ENCODE measurements at places on chromosomes 6 and 20.

DNA sequence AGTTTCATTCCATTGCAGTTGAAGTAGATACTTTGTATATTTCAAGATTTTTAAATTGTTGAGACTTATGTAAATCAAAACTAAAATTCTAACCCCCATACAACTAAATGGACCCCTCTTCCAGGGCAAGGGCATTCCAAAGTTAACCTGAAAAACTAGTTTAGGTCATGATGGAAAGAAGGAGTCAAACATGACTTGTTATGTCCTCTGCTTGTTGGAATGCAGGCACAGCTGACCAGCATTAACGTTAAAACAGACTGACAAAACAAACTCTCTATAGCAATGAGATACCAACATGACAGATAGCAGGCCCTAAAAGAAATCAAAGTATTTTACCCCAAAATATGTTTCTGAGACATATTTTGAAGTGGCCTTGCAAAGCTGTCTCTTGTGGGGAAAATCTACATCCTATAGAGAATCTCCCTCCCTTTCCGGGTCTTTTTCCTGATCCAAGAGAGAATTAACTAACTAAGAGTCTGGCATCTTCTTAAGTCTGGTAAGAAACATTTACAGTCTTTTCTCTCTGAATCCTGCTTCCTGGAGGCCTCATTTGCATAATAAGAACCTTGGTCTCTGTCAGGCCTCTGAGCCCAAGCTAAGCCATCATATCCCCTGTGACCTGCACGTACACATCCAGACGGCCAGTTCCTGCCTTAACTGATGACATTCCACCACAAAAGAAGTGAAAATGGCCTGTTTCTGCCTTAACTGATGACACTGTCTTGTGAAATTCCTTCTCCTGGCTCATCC is 124.3 kb upstream of the ATXN1 start:
- no peak for DNase-seq

DNA sequence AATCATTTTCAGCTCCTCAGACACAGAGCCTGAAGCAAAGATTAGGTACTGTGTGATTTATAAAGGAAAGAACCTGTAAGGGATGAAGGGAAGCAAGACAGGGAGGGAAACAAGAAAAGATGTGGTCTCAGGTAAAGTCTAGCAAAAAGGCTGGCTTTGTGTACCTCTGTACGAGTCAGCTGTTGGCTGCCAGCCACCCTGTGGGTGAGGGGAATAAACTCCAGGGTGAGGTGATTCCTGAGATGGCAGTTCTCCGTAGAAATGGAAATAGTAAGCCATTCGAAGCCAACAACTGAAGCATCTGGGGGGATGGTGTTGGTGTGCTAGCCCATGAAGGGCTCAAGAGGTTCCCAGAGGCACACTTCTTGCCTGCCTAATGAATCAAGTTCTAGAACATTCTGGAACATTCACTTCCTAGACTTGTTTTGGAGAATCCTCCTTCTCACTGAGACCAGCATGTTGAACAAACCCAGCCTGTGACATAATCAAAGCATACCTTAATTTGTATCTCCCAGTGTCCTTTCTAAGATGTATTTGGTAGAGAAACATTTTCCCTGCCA is 10.6 kb upstream of the TTPAL start:
- no peak for DNase-seq

- DNase-seq, result no peak
Measured at GRCh38 chr6:167833396-167833763, 6.7 kb downstream of the AFDN start.

- no peak for DNase-seq
Measured at GRCh38 chr6:115969207-115969929, 91.3 kb downstream of the FRK start.

- DNase-seq, result no peak
Measured at GRCh38 chr6:87161299-87161698, 5.9 kb downstream of the ZNF292 start.

DNA sequence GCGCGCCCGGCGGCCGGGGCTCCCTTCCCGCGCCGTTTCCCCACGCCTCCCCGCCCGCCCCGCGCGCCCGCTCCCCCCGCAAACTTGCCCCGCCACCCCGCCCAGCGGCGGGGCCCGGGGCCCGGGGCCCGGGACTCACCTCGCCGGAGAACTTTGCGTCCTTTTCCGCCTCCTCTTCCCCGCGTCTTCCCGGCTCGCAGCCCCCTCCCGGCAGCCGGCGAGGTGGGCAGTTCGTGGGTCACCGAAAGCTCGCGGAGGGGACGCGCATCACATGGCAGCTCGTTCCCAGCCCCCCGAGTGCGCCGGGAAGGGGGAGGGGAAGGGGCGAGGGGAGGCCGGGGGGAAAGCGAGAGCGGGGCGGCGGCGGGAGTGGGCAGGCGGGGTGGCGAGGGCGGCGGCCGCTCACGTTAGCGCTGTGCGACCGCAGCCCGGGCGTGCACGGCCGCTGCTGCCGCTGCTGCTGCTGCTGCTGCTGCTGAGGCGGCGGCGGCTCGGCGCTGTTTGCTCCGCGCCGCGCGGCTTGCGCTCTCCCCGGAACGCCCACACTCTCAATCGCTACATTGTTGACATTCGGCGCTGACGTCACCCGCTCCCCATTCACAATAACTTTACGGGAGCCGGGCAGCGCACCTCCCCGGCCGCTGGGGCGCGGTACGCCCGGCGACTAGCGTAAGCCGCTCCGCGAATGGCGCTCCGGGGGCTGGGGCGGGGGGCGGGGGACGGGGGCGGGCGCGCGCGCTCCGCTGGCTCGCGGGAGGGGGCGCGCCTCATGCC is at the start of gene BACH2:
Gene BACH2 (minus strand): TSS at position 503 of the 774 bp plus-strand sequence. CDS start 287,999 bp downstream, outside the sequence.
- DNase-seq, result peak; percentile 86

DNA sequence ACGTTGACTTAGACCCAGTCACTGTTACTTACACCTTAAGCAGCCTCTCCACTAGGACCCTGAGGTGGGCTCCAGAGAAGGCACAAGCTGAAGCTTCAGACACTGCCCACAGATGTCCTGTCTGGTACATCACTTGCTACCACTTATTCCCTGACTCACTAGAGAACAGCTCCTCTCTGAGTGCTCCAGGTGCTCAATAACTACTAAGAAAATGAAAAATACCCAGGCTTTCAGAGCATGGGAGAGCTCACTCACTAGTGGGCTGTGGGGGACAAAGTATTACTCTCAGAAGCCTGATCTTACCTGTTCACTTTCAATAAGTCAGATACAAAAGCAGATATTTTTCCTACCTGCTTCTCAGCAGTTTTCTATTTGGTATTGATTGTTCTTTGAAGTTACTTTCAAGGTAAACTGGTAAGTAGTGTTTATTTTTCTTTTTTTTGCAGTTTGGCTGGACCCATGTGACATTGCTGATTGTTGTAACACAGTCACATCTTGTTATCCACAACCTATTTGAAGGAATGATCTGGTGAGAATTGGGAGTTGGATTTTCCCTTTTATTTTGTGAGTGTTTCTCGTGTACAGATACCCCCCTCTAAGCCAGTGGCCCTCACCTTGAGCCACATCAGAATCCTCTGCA is 55.9 kb downstream of the CDS2 start:
- DNase-seq, result no peak

DNA sequence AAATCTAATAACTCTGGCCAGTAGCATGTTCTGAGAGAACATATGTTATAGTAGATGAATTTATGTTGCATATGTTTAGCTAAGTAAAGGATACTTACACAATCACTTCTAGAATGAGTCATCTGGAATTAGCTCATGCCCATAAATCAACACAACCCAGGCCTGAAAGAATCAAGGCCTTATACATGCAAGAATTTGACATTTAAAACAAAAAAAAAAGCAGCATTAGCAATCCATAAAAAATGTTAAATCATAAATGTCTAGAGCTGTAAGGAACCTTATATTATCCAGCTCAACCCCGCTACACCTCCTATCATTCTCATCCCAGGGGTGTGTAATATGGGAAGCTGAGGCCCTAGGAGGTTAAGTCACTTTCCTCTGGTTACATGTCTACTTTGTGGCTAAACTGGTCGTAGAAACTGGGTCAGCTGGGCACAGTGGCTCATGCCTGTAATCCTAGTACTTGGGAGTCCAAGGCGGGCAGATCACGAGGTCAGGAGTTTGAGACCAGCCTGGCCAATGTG is 105.2 kb upstream of the CARMIL1 start:
- no peak for DNase-seq

- no peak for DNase-seq
Measured at GRCh38 chr6:134293659-134294161, 24.2 kb downstream of the SGK1 start.

DNA sequence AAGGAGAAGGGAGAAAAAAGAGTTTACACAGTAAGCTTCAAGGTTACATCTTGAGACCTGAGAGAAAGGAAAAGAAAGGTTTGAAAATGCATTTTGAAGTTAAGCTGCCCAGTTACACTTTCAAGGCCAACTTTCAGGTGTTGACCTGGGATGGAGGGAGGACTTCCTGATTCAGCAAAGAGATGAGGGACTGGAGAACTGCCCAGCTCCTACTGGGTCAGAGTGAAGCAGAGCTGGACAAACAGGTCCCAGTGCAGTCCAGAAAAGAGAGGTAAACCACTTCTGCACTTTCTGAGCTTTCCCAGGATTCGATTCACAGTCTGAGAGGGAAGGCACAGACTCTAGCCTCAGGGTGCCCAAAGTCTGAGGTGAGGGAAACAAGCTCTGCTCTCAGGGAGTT is 6.0 kb upstream of the TJAP1 start:
- DNase-seq, result no peak

DNA sequence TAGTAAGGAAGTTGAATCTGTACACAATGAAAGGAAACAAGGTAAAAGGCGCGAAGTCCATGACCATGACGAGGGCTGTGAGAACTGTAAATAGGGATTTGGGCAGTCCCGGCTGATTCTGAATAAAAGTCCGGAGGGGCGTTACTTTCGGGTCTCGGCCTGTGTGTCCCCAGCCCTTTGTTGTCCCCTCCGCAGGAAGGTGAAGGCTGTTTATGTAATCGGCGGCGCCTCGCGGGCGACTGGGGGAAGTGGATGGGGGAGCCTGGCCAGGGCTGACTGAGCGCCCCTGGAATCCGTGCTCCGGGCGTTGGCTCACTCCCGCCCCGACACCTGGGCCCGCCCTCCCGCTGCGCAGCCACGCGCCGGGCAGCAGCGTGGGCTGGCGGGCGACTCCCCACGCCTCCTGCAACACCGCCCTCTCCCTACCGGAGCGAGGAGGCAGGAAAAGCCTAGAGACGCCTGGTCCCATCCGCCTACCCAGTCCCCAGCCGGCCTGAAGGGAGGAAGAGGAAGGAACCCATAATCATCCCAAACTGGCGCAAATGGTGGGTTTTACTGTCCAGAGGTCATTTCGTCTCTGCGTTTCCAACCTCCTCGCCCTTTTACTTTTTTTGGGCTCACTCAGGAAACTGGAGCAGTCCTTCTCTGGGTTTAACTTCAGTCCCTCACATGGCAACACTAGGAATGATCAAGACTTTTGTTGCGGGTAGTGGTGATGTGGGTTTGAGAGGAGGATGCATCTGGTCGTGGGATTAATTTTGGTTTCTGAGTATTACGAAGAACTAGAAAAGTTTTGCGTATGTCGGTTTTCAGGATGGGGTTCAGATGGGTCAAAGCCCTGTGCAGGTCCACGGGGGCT is 12.1 kb downstream of the TRIM31 start:
- DNase-seq, result peak; percentile 4

GRCh38 chr6:33901822-33902456 is 98.1 kb upstream of the MLN start:
- DNase-seq, result no peak
